ENCODE measurements at places on chromosomes 2 and 18.

DNA sequence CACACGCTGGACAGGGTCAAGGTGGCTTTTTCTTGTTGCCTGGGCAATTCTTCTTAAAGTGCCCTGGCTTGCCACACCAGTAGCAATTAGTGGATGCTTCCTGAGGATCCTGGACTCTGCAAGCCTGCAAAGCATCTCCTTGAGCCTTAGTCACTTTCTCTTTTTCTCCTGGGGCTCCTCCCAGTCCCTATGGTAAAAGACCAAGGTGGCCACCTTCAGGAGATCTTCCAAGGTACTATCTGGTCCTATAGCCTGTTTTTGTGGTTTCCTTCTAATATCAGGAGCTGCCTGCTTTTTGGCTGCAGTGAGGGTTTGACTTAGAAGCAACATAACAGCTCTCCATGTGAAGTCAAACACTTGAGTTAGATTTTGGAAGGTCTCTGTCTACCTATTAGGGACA, 33.3 kb upstream of the GMCL1 start:
- DNase-seq = no peak

- no peak for DNase-seq
Observed at GRCh38 chr2:201176081-201176481, 6.9 kb upstream of the CASP10 start.

DNA sequence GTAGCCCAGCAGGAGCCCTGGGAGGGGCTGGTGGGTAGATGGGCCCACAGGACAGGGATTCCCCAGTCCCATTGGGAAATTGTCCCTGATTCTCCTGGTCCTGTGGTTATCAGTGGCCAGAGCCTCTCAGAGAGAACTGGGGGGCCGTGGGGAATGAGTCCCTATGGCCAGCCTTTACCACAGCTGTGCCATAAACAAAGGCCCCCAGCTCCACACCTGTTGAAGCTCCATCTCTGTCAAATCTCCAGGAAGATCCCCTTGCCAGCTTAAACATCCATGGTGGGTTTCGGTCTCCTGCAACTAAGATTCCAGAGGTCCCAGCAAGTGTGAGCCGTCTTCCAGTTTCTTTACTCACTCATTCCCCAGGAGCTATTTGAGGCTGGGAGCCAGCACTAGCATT, 897.1 kb downstream of the LRRTM4 start:
- DNase-seq = no peak

DNA sequence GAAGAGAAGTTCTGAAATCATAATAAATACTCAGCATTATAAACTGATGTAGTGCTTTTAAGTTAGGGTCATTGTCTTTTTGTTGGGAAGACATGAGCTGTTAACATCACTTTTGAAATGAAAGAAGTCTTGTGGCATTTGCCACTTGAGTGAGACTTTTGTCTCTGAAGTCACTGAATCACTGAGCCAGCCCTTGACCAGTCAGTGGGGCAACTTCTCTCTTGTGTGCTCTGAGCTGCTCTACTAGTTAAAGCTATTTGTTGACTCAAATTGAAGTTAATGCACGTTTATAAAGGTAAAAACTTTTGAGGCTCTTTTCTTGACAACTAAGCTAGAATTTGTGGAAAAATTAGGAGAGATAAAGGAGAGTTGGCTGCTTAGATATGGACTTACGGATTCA, 6.7 kb downstream of the WDR43 start:
- DNase-seq = no peak

DNA sequence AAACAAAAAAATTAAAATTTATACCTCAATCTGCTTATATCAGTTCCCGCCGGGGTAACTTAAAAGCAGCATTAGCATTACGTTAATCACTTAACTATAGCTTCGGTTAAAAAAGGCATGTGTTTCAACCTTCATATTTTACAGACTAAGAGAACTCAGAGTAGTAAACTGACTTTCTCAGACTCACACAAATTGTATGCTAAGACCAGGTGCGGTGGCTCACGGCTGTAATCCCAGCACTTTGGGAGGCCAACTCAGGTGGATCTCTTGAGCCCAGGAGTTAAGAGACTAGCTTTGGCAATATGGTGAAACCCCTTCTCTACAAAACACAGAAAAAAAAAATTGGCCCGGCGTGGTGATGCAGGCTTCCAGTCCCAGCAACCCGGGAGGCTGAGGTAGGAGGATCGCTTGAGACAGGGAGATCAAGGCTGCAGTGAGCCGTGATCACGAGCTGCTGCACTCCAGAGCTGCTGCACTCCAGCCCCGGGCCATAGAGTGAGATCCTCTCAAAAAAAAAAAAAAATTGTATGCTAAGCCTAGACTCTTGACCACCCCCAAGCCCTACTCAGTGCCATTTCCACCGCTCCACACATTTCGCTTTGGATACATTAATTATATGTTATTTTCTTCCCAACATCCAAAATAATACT, 2.4 kb downstream of the HNRNPLL start:
- no peak for DNase-seq

DNA sequence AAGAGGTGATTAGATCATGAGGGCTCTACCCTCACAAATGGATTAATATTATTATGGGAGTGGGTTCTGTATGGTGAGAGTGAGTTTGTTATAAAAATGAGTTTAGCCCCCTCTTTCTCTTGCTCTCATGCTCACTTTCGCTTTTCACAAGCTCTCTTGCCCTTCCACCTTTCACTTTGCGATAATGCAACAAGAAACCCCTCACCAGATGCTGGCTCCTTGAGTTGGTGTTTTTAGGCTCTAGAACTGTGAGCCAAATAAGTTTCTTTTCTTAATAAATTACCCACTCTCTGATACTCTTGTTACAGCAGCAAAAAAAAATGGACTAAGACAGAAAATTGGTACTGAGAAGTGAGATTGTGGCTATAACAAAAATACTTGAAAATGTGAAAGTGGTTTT, 106.5 kb downstream of the EHBP1 start:
- no peak for DNase-seq

DNA sequence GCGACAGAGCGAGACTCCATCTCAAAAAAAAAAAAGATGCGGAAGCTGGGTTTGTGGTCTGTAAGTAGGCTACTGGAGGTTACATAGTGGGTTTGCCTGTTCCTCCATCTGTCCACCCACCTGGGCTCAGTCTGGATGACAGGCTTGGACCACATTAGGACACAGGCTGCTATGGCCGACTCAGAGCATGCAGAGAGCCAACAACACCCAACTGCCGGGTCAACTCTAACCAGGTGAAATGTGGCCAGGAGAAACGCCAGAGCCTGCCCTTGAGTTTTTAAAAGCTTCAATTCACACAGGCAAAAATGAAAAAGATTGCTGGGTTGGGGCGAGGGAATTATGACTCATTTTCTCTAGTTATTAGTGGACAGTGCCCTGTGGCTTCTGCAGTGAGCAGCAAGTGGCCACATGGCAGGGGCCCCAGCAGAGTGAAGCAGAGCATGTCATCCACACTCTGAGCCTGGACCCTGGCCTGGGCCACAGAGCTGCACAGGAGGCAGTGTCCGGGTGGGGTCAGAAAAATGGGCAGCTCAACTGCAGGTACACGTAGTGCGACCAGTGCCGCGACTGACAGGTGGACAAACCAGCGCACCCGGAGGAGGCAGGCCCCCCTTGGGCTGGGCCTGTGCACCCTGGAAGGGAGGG, 67.4 kb downstream of the BIN1 start:
- no peak for DNase-seq

GRCh38 chr2:118307864-118308263, 219.6 kb downstream of the INSIG2 start:
- no peak for DNase-seq

DNA sequence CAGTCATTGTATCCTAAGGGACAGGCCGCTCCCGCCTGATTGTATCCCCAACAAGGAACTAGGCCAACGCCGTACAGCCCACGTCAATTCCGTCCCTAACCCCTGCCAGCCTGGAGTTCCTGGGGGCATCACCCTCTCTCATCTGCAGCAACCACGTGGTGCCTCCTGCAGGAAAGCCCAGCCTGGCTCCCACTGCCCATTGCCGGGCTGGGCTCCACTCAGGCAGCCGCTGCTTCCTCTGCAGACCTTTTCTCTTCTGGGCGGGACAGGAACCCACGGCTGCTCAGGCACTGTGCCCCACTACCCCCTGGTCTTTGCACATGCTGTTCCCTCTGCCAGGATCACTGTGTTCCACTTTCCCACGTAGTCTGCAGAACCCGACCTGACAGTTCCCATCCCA, 212.2 kb downstream of the TFCP2L1 start:
- DNase-seq = no peak

DNA sequence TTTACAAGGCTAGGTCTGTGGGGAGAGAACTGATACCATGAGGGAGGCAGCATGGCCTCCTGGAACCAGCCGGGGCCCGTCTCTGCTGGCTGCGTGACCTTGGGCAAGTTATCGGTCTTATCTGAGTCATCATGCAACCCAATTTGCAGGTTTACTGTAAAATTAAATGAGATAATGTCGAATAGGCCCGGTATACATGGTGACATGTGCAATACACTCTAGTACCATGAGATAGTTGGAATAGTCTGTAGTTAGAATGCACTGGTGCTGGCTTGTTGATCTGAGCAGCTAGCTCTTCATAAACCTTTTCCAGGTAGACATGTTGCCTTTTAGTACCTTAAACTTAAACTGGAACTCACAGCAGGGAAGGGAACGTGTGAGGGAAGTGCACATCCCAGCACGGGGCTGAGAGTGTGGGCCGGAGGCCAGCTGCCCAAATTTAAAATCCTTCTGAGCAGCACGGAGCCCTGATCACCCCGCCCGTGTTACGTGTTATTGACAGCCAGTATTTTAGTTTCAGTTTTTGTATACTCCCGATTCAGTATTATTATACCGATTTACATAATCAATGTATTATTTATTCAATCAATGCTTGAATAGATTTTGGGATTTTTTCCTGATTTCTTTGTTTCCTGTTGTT, 72.4 kb upstream of the HS6ST1 start:
- DNase-seq = no peak

DNA sequence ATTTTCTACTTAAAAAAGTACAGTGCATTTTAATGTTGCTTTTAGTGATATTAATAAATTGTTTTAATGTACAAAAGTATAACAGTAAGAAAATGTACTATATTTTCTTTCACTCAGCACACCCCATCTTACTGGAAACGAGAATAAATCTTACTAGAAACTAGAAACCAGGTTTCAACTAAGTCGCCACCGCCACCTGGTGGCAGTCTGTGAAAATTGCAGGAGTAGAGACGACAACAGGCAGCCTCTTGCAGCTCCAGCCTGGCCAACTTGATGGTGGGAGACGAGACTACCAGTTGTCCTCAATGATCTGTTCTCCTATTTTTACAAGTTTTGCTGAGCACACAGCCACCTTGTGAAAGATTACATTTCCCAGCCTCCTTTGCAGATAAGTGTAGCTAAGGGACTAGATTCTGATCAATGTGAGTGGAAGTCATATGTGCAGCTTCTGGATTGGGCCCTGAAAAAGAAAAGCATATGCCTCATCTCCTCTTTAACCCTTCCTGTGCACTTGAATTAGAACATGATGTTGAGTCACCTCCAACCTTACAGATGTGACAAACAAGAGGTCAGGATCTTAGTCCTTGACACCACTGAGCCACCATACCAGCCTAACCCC, 8.7 kb downstream of the OTOF start:
- DNase-seq = peak; percentile 27

GRCh38 chr2:212548455-212548819, 9.8 kb upstream of the ERBB4 start:
- DNase-seq = peak; percentile 12

DNA sequence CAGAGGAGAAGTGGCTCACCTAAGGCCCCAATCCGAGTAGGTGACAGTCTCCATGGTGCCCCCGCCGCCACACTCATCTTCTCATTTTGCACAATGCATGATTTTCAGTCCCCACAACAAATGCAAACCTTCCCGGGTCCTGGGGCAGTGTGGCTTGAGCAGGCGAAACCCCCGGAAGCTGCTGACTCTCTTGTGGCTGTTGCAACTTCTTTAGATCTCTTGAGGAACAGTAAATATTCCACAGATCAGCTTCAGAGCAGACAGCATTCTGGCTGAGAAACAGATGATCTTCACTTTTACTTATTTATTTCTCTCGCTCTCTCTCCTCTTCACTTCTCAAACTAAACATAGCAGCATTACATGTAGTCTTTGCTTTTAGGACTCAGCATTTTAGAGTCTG, 51.9 kb downstream of the ASAP2 start:
- DNase-seq = no peak

GRCh38 chr2:211673133-211673905, 865.3 kb downstream of the ERBB4 start:
- DNase-seq = no peak

- DNase-seq = no peak
Observed at GRCh38 chr2:151097128-151097527, 164.5 kb downstream of the RBM43 start.

DNA sequence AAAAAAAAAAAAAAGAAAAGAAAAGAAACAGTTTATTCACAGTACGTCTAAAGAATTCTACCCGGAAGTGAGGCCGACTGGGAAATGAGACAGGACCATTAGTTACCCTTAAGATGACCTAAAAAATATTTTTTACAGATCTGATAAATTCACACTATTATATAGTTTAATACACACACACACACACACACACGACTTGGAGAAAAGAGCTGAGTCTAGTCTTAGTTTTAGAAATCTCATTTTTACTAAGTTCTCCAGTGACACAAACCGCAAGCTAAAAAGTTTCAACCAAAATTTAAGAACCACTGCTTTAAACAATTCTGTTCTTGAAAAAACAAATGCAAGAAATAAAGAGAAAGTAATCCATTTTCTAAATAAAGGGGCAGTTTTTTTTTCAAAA, 27.1 kb downstream of the ST3GAL5 start:
- DNase-seq = no peak

GRCh38 chr2:14720739-14721138, 88.2 kb downstream of the LRATD1 start:
- DNase-seq = no peak

- DNase-seq = no peak
Observed at GRCh38 chr2:100879296-100879695, 59.4 kb downstream of the NPAS2 start.

- DNase-seq = no peak
Observed at GRCh38 chr18:48697441-48697840, 158.6 kb downstream of the CTIF start.

- no peak for DNase-seq
Observed at GRCh38 chr2:161104054-161104553, 56.1 kb upstream of the TANK start.
